ENCODE measurements at places on chromosomes 12 and 14.

GRCh38 chr12:99713946-99714520 is 66.5 kb downstream of the GARIN6 start:
- H3K27me3 ChIP-seq = peaks cover 1% of the 10 kb centered on the region
- H3K4me1 ChIP-seq = no peaks in the 10 kb centered on the region

DNA sequence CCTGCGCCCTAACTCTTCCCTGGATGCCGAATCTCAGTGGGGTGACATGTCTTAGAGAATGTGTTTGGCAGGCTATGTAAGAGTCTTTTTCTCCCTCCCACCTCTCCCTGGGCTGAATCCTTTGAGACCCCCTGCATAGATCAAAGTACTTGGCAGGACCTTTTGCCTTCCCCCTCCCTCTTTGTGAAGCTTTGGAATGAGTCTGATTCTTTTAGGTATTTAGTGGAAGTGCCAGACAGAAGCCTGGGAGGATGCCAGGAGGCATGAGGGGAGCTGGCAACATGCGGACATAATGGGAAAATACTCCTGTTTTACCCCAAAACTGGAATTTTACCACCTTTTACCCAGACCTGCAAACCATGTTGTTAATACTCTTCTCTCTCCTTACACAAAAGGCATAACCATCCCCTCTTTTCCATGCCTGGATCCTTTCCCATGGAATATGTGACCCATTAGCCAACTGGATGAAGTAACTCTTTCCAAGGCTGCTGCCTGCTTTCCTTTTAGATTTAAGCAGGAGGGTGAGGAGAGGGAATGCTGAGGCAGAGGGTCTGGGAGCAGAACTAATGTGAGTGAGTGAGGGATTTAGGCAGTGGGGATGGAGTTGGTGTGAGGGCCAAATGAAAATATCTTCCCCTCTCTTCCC is 41.7 kb downstream of the TTLL5 start:
- H3K4me1 ChIP-seq = peaks cover 2% of the 10 kb centered on the region
- no peaks in the 10 kb centered on the region for H3K27me3 ChIP-seq
- H3K36me3 ChIP-seq = peaks cover 31% of the 10 kb centered on the region
- no peak overlapping the region for H3K4me3 ChIP-seq
- DNase-seq = no peak
- H3K27ac ChIP-seq = no peak overlapping the region

GRCh38 chr12:31517994-31518393 is 72.9 kb downstream of the DENND5B start:
- no peaks in the 10 kb centered on the region for H3K27me3 ChIP-seq
- peaks cover 7% of the 10 kb centered on the region for H3K36me3 ChIP-seq
- H3K4me1 ChIP-seq = peaks cover 38% of the 10 kb centered on the region

DNA sequence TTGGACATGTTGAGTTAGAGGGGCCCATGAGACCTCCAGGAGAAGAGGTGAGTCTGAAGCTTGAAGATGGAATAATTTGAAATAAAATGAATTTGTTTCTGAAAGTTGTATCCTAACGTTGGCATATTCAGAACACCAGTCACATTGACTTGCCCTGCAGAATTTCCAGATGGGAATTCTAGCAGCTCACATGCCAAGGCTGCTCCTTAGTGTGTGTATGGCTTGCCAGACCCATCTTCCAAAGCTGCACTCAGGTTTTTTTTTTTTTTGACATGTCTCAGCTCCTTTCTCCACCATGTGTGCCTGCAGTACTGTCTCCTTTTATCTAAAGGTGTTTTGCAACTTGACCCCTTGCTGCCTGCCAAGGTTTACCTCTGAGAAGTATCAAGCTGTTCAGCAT is 261.9 kb downstream of the NRXN3 start:
- H3K27me3 ChIP-seq = no peaks in the 10 kb centered on the region
- no peak for DNase-seq
- no peaks in the 10 kb centered on the region for H3K36me3 ChIP-seq
- no peak overlapping the region for H3K4me3 ChIP-seq
- H3K27ac ChIP-seq = no peak overlapping the region

DNA sequence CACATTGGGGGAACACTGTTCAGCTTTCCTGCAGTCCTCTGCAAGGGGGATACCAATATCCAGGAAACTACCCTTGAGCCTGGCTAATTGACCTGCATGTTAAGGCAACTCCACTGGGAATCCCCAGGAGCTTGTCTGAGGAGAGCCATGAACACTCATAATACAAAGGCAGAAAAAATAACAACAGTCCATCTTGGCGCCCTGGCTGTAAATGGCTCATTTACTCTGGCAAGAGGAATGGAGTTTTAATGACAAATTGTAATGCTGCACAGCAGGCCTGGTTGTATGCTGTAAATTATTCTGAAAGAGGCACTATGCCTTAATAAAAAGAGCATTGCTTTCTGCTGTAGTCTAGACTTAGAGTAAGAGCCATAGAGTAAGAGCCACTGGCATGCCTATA is 58.3 kb downstream of the SLC8A3 start:
- H3K27me3 ChIP-seq = peaks cover 16% of the 10 kb centered on the region
- DNase-seq = no peak
- no peak overlapping the region for H3K27ac ChIP-seq
- no peaks in the 10 kb centered on the region for H3K36me3 ChIP-seq
- no peak overlapping the region for H3K4me3 ChIP-seq

- no peak overlapping the region for H3K27ac ChIP-seq
- H3K4me1 ChIP-seq = peaks cover 6% of the 10 kb centered on the region
- peaks cover 20% of the 10 kb centered on the region for H3K27me3 ChIP-seq
- no peak overlapping the region for H3K4me3 ChIP-seq
- no peak for DNase-seq
Measured at GRCh38 chr14:101554991-101555668, 6.2 kb upstream of the DIO3 start.

GRCh38 chr12:109385339-109386058 is 37.8 kb downstream of the MYO1H start:
- DNase-seq = no peak
- H3K27me3 ChIP-seq = peaks cover 13% of the 10 kb centered on the region
- H3K4me1 ChIP-seq = no peaks in the 10 kb centered on the region
- H3K27ac ChIP-seq = no peak overlapping the region
- no peak overlapping the region for H3K4me3 ChIP-seq

DNA sequence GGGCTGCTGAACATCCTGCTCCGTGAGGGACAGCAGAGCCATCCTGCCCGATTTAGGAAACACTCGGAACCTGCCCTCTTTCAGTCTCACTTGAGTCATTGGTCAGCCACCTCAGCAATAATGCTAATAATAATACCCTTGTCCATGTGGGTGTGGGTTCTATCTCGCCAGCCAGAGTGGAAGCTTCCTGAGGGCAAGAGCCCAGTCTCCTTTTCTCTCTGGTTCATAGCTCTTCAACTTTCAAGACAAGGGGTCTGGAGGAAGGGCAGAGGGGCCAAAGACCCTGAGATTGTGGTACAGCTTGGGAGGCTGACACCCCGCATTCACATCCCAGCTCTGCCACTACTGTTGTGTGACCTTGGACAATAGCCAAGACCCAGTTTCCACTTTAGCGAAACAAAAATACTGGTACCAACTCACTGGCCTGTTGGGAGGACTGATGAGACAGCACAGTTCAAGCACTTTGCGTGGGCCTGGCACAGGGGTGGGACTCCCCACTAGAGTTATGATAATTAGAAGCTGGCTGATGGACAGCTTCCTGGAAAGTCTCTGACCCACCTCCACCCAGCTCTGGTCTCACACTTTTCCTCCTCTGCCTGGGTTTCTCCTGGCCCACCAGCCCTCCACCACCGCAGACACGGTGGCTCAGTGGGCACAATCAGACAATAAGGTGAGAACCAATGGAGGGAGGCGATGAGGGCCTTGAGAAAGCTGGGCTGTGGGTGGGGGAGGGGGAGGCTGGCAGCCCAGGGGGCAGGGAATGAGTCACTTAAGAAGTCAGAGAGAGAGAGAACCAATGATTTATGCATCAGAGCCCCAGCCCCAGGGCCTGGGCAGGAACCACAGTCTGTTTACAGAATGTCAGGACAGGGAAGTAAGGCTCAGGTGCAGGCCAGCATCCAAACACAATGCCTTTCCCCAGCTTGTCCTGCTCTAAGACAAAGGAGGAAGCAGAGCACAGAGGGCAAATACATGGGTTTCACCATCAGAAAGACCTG is 9.6 kb downstream of the FAIM2 start:
- H3K4me3 ChIP-seq = no peak overlapping the region
- no peak for DNase-seq
- H3K36me3 ChIP-seq = no peaks in the 10 kb centered on the region
- H3K27ac ChIP-seq = no peak overlapping the region

- H3K27ac ChIP-seq = peak overlapping the region; percentile 86
- H3K4me1 ChIP-seq = peaks cover 32% of the 10 kb centered on the region
- H3K36me3 ChIP-seq = peaks cover 13% of the 10 kb centered on the region
- no peaks in the 10 kb centered on the region for H3K27me3 ChIP-seq
- H3K4me3 ChIP-seq = peak overlapping the region; percentile 75
Measured at GRCh38 chr14:91417983-91418386, 365 bp upstream of the CCDC88C start.

GRCh38 chr14:72256055-72256454 is 323.8 kb downstream of the RGS6 start:
- DNase-seq = no peak
- no peak overlapping the region for H3K4me3 ChIP-seq
- H3K4me1 ChIP-seq = no peaks in the 10 kb centered on the region
- H3K36me3 ChIP-seq = peaks cover 2% of the 10 kb centered on the region

DNA sequence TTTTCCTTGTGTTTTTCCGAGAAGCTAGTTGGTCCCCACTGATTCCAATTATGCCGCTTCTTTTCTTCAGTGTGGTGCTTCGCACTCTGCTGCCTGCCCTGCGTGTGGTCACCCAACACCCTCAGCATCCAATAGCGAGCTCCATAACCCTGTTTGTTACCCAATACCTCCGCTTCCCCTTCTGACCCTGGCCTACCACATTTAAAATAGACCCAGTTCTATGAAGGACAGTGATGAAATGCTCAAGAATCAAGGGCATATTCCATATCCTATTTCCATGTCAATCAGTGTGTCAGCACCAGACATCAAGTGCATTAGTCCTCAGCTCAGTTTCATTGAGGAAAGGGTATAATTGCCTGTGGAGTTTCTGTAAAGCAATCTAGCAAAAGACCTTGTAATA is 9.5 kb downstream of the NDRG2 start:
- H3K36me3 ChIP-seq = peaks cover 3% of the 10 kb centered on the region
- no peak overlapping the region for H3K4me3 ChIP-seq
- DNase-seq = no peak
- peaks cover 4% of the 10 kb centered on the region for H3K4me1 ChIP-seq

DNA sequence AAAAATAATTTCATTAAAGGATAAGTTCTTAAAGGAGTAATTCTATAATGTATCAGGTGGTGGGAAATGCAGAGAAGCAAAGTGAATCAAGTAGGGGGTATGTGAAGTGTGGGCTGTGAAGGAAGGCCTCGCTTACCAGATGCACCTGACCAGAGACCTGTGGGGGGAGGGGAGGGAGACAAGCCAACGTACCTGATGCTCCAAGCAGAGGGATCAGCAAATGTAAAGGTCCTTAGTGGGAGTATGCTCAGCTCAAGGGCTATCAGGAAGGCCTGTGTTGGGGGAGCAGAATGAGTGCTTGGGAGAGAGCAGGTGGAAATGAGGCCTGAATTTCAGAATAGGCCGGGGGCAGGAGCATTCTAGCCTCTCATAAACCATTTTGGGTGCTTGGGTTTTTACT is 57.1 kb downstream of the ANO4 start:
- H3K27me3 ChIP-seq = peaks cover 2% of the 10 kb centered on the region
- H3K4me3 ChIP-seq = no peak overlapping the region
- H3K27ac ChIP-seq = no peak overlapping the region
- H3K36me3 ChIP-seq = no peaks in the 10 kb centered on the region
- DNase-seq = no peak

DNA sequence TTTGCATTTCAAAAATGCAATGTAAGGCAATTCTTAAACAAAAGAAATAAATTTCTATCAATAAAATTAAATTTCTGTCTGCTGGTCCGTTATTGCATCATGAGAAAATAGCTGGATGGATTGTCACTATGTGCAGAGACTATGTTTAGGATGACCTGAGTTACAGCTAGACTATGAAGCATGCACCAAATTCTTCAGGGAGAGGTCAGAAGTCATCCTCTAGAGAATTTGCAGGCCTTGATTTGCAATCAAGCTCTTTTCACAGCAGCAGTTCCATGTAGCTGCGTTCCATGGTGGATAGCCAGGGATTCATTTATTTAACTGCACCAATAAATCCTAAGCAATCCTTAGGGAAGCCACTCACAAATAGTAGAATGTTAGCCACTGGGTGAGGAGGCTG is 253.7 kb downstream of the MSRB3 start:
- no peaks in the 10 kb centered on the region for H3K36me3 ChIP-seq
- H3K4me1 ChIP-seq = no peaks in the 10 kb centered on the region
- H3K27me3 ChIP-seq = peaks cover 2% of the 10 kb centered on the region
- H3K27ac ChIP-seq = no peak overlapping the region
- no peak for DNase-seq

GRCh38 chr12:48291511-48291910 is 59.2 kb downstream of the ZNF641 start:
- H3K4me3 ChIP-seq = no peak overlapping the region
- peaks cover 2% of the 10 kb centered on the region for H3K4me1 ChIP-seq
- peaks cover 7% of the 10 kb centered on the region for H3K27me3 ChIP-seq

- peaks cover 10% of the 10 kb centered on the region for H3K4me1 ChIP-seq
- H3K27ac ChIP-seq = no peak overlapping the region
- peak overlapping the region; percentile 51 for H3K4me3 ChIP-seq
- peaks cover 14% of the 10 kb centered on the region for H3K27me3 ChIP-seq
- H3K36me3 ChIP-seq = no peaks in the 10 kb centered on the region
Measured at GRCh38 chr12:6363330-6364043, 11.9 kb downstream of the SCNN1A start.

- H3K27ac ChIP-seq = no peak overlapping the region
- H3K4me3 ChIP-seq = no peak overlapping the region
- DNase-seq = no peak
- H3K27me3 ChIP-seq = no peaks in the 10 kb centered on the region
- no peaks in the 10 kb centered on the region for H3K36me3 ChIP-seq
- no peaks in the 10 kb centered on the region for H3K4me1 ChIP-seq
Measured at GRCh38 chr14:80446356-80446755, 235.1 kb upstream of the DIO2 start.

DNA sequence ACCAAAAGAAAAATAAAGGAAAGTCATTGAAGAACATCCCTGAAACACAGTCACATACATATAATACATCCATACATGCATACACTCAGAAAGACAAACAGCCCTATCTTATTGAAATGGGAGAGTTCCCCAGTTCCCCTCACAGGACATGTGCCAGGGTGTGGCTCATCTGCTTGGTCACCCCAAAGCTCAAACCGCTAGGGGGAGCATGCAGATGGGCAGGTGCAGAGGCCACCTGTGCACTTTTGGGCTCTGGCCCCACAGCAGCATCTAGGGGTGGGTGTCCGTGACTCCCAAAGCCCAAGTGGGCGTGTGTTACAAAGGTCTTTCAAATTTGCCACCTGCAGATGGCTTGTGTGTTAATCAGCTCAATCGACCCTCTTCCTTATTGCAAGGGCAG is 75.2 kb downstream of the CMAS start:
- no peak overlapping the region for H3K4me3 ChIP-seq
- H3K36me3 ChIP-seq = no peaks in the 10 kb centered on the region
- DNase-seq = no peak
- H3K27ac ChIP-seq = no peak overlapping the region
- H3K4me1 ChIP-seq = peaks cover 2% of the 10 kb centered on the region
- H3K27me3 ChIP-seq = peaks cover 4% of the 10 kb centered on the region

GRCh38 chr14:54818201-54819133 is 84.2 kb downstream of the GCH1 start:
- no peaks in the 10 kb centered on the region for H3K36me3 ChIP-seq
- no peak for DNase-seq
- peaks cover 10% of the 10 kb centered on the region for H3K27me3 ChIP-seq
- H3K4me3 ChIP-seq = no peak overlapping the region
- no peak overlapping the region for H3K27ac ChIP-seq
